ENCODE measurements at places on chromosomes 6 and 20.
A peak's percentile ranks its signal among the peaks of the same experiment; 100 is the strongest.

DNA sequence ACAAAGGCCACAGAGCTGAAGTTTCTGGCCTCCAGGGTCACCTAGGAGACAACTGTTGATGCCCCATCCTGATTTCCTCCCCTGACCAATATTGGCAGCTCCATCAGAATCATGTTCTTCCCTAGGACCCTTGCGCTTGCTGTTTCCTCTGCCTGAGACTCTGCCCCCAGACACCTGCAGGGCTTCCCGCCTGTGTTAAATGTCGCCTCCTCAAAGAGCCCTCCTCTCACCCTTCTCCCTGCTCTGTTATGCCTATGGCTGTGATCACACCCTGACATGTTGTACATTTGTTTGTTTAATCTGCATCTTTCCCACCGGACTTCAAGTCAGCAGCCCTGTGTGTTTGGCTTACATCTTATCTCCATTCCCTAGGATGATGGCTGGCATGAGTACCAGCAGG lies 30.1 kb downstream of the DLGAP4 start:
- DNase-seq, result no peak

DNA sequence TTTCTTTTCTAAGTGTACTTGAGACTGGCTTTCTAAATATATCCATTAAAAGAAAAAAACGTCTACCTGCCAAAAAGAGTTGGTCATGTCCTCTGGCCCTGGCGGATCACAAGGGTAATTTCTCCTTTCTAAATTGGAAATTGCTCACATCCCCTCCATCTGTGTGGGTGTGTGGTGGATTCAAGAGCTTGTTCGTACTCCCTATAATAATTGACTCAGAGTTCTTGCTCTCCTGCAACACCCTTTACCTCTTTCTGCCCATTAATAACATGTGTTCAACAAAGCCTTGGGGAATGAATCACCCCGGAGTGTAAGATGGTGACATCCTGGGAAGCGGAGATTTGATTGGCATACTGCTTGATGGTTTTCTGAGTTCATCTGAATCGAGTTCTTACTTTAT lies 263.8 kb downstream of the ALDH8A1 start:
- DNase-seq, result no peak

- DNase-seq, result no peak
Observed at GRCh38 chr20:50378170-50379000, 131.8 kb upstream of the PTPN1 start.

DNA sequence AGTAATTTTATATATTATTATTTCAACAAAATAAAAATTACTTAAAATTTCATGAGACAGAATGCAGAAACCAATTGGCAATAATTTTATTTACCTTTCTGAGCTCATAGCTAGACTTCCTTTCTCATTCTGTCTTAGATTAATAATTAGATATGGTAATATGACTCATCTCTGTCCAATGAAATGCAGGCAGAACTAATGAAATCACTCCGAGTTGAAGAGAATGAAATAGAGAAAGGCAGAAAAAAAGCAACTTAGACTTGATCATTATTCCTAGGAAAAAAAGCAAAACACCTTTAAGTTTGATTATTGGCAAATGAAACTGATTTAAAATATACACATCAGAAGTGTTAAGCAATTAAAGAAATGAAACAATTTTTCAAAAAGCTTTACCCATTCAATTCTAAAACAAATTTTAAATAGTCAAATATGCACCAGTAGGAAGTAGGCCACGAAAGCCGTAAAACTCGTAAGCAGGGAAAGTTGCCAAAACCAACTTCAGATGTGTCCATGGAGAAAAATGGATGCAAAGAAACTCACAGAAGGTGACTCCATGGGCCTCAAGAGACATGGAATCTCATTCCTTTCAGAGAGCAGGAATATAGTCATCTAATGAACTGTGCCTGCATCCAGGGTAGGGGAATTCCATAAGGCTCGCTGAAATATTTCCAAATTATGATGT lies 293.8 kb upstream of the RGS17 start:
- DNase-seq, result no peak

DNA sequence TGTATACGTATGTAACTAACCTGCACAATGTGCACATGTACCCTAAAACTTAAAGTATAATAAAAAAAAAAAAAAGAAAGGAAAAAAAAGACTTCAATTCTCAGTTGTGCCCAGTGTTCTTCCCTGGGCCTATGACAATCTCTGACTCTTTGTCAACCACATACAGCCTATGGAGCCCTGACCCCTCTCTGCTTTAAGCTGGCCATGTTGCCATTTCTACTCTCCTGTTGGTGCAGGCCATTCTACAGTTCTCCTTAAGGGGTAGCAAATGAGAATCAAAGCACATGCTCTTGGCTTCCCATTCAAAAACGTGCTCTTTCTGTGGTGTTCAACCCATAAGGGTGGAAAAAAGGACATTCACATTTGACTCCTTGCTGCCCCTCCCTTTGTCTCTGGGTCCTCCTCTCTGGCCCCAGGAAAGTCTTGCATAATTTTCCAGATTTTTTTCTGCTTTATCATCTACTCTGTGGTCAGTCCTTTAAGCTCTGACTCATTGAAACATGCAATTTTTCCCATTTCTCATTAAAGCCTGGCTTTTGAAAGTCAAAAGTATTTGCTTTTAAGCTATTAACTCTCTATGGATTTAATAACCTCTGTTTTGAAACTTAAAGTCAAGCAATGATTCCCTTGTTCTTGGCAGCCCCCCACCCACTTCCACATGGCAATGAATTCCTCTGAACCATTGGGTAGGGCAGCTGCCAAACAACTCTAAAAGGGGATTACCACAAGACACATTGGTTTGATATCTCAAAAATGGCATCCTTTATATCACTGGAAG lies 208.6 kb upstream of the MCHR2 start:
- DNase-seq, result no peak

DNA sequence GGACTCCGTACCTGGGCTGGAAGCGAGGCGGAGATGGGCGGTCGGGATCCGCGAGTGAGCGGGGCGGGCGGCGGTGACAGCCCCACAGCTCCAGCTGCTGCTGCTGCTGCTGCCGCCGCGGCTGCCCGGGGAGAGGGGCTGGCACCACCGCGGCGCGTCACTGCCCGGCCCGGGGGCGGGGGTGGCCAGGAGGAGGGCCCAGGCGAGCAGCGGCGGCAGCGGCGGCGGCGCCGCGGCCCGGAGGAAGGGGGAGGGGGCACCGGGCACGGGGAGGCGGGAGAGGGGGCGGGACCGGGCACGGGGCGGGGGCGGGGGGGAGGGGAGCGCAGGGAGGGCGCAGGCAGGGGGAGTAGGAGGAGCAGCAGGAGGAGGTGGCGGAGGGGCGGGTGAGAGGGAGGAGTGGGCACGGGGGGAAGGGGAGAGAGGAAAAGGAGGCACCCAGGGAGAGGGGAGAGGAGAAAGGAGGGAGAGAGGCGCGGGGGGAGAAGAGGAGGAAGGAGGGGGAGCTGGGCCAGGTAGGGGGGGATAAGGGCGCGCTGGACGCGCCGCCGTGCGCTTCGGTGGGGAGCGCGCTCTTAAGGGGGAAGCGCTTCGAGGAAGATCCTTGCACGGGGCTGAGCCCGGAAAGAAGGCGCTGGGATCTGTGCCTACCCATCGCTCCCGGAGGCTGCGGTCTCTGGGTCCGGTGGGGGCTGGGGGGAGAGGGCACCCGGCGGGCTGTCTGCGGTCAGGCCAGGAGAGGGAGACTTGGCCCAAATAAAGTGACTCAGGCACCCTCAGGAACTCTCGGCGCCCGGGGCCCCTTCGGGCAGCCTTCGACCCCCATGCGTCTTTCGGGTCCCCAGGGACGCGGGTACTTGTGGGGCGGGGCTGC lies 101.5 kb downstream of the NOL4L start:
- DNase-seq, result peak; percentile 62

- peak; percentile 18 for DNase-seq
Observed at GRCh38 chr6:50062051-50062450, 12.3 kb upstream of the DEFB112 start.

DNA sequence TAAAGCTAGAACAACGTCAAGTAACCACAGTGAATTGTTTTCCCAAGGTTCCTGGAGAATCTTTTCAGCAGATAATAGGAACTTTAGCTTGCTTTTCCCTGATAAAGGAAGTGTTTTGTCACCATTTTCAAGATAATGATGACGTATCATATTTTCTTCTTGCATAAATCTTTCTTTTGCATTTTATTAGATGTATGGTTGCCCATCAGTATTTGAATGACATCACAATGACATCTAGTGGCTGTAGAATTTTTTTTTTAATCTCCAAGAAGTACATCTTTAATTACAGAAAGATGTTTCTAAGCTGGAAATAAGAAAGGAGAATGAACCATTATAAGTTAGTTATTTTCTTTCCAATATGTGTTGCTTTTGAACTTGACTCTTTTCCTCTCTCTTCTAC lies 83.0 kb downstream of the CENPW start:
- no peak for DNase-seq

GRCh38 chr6:168291450-168291849 lies 28.1 kb downstream of the DACT2 start:
- DNase-seq, result no peak

- DNase-seq, result no peak
Observed at GRCh38 chr6:36241728-36242127, 28.1 kb upstream of the PNPLA1 start.

DNA sequence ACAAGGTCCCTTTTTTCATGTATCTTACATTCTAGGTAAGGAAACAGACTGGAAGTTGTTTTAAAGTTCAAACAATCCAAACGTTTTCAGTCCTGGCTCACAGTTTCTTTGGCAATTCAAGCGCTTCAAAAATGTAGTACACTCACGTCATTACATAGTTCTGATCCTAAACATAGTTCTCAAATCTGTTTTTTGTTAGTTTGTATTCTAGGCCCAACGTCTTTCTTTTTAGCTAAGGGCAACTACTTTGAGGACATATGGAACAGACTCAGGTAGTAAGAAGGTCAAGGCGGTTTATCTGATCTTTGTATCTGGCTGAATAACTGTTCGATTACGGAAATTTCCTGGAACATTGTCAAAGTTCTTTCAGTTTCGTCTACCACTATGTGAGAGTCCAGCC lies 36.9 kb upstream of the PLCB4 start:
- no peak for DNase-seq

GRCh38 chr6:79946272-79947190 lies 822 bp downstream of the ELOVL4 start:
- DNase-seq, result peak; percentile 64

- peak; percentile 30 for DNase-seq
Observed at GRCh38 chr20:21719592-21720214, 14.2 kb downstream of the PAX1 start.

DNA sequence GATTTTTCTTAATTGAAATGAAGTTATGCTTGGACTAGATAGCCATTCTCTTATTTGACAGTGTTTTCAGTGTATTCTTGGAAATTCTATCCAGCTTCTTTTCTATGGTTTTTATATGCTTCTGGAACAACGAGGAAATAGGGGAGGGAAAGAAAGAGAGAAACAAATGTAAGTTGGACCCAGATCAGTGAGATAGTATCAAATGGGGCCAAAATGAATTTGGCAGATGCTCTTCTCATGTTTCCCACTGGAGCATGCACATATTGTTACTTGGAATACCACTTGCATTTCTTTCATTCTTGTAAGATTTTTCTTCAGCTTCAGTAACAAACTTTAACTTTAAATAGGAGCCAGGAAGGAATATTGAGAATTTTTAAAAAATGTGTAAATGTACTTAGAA lies 312.3 kb downstream of the PRL start:
- no peak for DNase-seq

DNA sequence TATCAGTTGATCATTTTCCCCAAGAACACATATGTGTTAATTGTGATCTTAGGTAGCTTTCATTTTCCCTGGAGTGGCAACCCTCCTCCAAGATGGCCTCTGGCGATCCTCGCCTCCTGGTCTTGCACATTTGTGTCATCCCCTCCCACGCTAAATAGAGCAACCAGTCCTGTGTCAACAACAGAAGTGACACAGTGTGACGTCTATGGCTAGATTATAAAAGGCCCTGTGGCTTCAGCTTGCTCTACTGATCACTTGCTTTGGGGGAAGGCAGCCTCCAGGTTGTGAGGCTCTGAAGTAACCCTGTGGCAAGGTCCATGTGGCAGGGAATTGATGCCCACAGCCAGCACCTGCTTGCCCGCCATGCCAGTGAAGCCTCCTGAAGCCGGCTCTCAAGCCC lies 30.6 kb upstream of the PPP1R14C start:
- DNase-seq, result no peak

DNA sequence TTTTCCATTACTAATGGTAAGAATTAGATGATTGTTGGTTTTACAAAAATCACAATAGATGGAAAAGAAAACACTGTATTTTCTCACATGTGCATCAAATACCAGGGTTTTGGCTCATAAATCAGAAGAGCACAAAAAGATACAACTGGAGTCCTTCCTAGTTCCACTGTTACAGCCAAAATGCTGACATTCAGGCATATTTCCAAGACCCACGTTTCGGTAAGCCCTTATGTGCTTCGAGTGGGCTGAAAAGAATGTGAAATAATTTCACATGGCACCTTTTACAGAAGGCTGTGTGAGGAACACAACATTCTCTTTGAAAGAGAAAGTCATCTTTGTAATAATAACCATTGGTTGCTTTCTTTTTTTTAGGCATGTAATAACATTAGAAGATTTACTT lies 326.7 kb upstream of the FLRT3 start:
- DNase-seq, result no peak

DNA sequence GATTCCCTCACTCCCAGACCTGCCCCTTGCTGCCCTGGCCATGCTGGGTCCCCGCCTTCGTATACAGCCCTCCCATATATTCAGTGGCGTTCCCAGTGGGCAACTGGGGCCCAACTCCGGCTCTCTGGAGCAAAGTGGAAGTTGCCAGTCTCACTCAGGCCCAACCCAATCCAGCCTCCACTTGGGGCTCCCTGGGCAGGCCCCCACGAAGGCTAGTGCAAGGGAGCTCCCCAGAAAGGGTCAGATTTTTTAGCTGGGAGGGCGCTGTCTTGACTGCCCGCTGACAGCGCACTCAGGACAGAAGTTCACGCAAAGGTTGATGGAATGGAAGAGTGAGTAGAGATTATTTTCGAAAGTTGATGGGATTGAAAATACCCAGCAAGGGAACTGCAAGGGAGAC lies 5.9 kb downstream of the TP53TG5 start:
- no peak for DNase-seq

DNA sequence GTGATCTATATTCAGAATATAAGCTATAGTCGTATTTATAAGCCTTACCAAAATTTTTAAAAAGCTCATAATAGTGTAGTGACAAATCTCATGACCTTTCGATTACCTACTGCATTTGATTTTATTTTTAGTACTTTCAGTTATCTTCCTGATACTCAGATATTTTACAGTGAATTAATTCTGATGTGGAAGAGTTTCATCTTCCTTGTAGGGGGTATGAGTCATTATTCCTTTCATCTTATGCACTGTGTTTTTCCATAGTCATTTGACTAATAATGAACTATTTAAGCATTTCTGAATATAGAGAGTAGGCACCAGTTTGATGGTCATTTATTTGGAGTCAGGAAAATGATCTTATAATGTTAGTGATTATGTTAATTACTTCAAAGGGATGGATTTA lies 36.4 kb downstream of the HDGFL1 start:
- DNase-seq, result no peak

GRCh38 chr20:58044931-58045555 lies 183.4 kb downstream of the ANKRD60 start:
- DNase-seq, result no peak

- no peak for DNase-seq
Observed at GRCh38 chr6:39812853-39813533, 20.8 kb downstream of the DAAM2 start.
